Activated CD4-positive, alpha-beta T cell treated with anti-CD3 and anti-CD28 coated beads for 1 hour (primary cell): ENCODE measurements at places on chromosomes 16 and 17.

DNA sequence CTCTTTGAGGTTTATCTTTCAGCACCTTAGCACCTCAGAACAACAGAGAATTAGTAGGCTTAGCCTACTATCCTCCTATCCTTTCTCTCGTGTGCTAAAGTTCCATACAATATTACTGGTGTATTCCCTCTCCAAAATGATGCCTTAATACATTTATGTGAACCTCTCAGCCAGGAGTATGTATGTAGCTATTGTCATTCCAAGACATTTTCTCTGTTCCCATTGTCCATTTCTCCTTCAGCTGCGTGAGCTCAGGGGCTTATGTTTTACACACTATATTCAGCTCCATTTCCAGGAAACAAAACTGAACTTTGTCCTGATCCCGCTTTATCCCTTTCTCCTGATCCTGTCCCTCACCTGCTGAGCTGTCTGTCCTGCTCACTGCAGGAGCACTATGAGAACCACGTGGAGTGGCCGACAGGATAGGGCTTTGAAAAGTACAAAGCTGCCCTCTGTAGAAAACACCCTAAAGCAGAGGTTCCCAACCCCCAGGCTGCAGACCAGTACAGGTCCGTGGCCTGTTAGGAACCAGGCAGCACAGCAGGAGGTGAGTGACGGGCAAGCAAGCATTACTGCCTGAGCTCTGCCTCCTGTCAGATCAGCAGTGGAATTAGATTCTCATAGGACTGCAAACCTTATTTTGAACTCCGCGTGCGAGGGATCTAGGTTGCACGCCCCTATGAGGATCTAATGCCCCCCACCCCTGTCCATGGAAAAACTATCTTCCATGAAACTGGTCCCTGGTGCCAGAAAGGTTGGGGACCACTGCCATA is 55.7 kb downstream of the CENPV start:
- no peak for DNase-seq

DNA sequence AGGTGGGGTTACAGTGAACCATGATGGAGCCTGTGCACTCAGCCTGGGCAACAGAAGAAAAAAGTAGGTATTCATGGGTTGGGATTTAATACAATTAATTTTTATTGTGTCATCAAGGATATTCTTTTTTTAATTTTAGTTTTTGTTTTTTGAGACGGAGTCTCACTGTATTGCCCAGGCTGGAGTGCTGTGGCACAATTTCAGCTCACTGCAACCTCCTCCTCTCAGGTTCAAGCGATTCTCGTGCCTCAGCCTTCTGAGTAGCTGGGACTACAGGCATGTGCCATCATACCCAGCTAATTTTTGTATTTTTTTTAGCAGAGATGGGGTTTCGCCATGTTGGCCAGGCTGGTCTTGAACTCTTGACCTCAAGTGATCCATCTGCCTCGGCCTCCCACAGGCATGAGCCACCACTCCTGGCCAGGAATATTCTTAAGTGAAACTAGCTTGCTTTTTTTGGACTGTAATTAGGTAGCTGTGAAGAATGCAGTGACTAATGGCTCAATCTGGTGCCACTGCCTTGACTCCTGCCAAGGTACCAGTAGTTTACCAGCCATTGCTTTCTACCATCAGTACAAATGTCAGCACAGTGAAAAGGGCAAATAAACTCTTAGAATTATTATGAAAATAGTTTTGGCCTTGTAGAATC is 4.8 kb downstream of the PPM1D start:
- no peak for DNase-seq

DNA sequence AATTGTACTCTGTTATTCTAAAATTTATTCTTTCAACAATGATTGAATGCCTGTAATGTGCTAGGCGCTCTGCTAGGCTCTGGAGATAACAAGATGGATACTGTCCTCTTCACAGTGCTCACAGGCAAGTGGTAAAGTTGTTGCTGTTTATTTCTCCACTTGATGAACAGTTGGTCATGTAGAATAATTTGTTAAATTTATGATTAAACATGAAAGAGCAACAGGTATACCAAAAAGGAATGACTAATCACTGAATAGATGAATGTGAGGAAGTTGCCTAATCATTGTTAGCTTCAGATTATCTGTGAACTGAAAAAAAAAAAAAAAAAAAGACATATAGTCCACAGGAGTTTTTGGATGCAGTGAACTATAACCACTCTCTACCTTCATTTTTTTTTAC is 62.3 kb downstream of the NFATC3 start:
- DNase-seq, result no peak

- DNase-seq, result no peak
Measured at GRCh38 chr16:9003322-9003721, 39.6 kb upstream of the USP7 start.
